Non-pigmented ciliary epithelial cell (primary cell): ENCODE measurements at places on chromosomes 3 and 15.

DNA sequence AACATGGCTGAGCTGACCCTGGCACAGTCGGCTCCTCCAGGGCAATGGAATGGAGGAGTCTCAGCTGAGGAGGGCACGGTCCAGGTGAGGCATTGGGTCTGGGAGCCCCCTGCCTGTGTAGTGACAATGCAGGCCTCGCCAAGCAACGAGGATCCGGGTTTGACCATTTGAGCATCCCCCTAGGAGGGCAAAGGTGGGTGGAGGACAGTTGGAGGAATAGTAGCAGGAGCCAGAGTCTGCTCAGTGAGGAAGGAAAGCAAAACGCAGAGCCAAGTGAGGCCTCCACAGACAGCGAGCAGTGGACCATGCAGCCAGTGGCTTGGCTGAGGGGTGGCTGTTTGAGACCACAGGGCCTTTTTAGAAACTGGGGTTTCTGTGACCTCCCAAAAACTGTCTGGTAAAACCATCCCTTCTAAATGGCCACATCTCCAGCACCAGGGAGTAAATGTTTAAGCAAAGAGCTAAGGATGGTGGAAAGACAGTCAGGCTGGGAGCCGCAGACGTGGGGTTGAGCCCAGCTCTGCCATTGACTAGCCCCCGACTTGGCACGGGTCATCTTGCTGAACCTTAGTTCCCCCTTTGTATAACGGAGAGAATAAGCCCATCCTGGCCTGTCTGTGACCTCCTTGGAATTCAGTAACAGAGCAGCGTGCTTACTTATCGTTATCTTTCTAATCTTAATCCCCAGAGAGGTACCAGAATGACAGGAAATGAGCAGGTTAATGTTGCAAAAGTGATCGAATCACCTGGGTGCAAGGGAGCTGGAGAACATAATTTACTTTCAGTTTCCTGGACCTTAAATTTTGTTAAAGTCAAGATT lies 46.8 kb downstream of the CMTM6 start:
- no peak for DNase-seq

DNA sequence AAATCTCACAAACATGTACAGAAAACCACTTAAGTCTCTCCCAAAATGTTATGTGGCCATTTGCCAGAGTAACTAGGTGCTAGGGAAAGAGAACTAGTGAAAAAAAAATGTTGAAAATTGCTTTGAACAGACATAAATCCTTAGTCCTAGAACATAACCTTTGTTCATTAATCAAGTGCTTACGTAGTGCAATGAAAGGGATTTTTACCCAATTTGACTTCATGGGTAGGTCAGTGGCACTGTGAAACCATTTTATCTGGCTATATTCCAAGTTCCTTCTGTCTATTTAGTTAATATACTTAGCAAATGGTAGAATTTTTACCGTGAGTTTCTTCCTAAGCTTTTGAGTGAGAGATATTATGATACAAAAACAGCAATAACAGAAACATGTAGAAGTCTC lies 209.4 kb downstream of the DIPK2A start:
- DNase-seq: no peak

GRCh38 chr3:63807961-63808565 lies 11.0 kb upstream of the C3orf49 start:
- DNase-seq: no peak

GRCh38 chr3:7306901-7307300 lies 446.0 kb downstream of the GRM7 start:
- DNase-seq: no peak

DNA sequence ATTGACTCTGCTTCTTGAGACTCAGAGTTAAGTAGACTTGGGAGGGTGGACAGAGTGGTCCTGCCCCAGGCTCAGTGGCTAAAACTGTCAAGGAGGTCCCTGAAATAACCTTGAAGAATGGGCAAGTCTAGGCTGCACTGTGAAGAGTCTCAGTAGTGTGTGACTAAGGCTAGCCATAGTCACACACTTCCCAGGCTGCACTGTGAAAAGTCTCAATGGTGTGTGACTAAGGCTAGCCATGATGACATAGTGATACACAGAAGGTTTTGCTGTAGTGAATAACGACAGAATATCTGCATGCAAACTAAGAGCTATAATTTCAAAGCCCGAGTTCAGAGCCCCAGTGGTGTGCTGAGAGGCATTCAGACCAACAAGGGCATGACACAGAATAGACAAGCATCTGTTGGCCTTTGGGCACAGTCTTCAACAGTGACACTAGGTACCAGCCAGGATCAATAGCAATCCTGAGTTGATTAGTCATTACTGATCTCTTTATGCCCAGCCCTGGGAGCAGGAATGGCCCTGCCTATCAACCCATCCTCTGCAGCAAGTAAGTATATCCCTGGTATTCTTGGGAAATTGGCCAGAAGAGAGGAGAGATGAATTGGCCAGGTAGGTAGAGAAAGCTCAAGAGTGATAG lies 72.4 kb upstream of the BBX start:
- DNase-seq: no peak

GRCh38 chr3:173397161-173398110 lies at the start of gene NLGN1:
Gene NLGN1 (plus strand): TSS chr3:173397744.
- DNase-seq: peak; percentile 23

DNA sequence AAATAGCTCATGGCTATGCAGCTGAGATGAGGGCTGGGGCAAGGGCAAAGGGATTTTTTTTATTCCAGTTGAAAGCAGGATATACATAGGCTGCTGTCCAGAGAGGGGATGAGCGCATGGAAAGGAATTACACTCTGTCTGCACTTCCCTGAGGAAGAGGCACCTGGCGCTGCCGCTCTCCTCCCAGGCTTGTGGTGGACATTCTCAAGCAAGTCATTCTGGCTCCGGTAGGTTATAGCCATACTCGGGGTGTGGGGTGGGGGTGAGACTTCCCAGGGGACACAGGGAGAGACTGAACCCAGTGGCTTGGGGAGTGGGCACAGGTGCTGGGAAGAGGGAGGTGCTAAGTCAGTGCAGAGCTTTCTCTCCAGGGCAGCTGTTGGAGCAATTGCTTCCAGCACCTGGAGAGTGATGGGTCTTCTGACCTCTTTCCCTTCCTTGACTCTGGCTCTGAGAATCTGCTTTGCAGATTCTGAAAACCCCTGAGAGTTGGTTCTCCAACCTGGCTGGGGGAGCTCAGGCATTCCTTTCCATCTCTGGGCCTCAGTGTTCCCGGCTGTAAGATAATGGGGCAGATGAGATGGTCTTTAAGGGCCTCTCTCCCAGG lies 24.3 kb downstream of the CYP8B1 start:
- no peak for DNase-seq

DNA sequence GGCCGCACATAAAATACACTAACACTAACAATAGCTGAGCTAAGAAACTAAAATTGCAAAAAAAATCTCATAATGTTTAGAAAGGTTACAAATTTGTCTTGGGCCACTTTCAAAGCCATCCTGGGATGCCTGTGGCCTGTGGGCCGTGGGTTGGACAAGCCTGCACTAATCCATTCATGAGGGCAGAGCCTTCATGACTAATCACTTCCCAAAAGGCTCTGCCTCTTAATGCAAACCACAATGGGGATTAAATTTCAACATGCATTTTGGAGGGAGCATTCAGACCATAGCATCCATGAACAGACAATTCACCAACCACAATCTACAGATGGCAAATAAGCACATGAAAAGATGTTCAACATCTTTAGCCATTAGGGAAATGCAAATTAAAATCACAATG lies 128.2 kb downstream of the SUCLG2 start:
- peak; percentile 83 for DNase-seq

- DNase-seq: no peak
Observed at GRCh38 chr3:113329757-113330156, 111.5 kb downstream of the CFAP44 start.

GRCh38 chr3:193832833-193833413 lies 239.9 kb downstream of the OPA1 start:
- DNase-seq: no peak

DNA sequence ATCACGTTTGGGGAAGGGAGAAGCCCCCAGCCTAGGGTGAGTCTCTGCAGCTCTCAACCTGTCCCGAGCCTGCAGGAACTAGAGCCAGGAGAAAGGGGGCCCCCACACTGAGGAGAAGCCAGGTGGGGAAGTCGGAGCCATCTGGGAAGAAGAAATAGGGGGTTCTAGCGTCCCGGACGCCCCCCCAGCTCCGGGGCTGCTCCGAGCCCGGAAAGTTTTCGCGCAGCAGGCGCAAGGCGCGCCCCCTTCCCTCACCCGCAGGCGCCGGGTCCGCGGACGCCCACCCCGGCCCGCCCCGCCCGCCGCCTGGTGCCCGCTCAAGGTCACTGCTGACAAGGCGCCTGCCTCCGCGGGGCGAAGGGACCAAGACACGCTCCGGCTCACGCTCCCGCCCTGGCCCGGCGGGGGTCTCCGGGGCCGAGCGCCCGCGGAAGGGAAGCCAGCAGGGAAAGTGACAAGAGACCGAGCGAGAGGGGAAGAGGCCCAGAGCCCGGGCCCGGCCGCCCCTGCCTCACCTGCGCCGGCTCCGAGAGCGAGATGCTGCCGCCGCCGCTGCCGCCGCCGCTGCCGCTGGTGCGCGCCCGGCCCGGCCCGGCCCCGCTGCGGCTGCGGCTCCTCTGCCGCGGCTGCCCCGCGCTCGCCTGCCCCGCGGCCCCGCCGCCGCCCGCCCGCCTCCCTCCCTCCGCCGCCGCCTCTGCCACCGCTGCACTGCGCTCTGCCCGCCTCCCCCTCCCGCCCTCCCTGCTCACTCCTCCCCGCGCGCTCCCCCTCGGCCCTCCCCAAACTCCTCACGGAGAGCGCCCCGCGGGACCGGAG lies 108.4 kb upstream of the SLC6A11 start:
- no peak for DNase-seq

GRCh38 chr3:20083253-20083652 lies 43.0 kb downstream of the KAT2B start:
- no peak for DNase-seq

DNA sequence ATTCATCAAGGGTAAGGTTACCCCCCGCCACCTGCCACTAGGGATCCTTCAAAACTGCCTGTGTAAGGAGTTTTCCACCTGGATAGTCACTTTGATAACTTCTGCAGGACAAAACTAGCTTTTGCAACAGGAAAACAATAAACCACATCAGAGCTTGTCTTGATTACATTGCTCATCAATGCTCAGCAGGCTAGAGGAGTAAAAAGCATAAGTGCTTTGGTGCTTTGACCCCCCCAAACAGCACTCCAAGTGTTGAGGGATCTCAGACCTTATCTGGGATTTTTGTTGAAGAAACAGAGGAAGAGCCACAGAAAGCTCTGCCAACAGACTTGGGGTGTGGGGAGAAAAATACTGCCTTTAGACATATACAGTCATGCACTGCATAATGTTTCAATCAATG lies 10.8 kb upstream of the PHLDB2 start:
- no peak for DNase-seq

DNA sequence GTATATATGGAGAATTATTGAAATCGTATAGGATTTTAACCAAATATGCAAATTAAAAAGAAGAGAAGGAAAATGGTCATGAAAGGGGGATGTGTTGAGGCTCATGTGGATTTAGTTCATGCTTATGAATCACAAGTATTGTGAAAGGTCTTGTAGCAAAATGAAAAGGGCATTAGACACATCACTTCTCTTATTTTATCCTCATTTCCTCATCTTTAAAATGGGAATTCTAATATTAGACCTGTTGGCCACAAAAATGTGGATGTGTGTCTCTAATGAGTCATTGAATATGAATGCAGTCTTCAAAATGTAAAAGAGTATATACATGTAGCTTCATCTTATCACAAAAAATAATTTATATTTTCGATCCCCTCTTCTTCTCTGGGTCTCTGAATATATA lies 14.9 kb upstream of the ALCAM start:
- peak; percentile 45 for DNase-seq

DNA sequence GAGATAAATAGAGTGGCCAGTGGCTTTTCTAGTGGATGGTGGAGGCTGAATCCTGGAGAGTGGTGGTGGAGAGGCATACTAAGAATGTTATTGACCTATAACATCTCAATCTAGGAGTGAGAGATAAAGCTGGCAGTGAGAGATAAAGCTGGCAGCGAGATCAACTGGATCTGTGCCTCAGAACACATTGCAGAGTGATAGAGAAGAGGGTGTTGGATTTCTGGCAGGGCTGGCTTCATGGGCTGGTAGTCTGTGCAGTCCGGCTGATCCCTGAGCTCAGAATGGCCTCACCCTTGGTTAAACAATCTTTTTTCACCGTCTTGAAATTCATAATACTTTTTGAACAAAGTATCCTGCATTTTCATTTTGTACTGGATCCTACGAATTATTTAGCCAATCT lies 221.2 kb downstream of the NLGN1 start:
- no peak for DNase-seq

DNA sequence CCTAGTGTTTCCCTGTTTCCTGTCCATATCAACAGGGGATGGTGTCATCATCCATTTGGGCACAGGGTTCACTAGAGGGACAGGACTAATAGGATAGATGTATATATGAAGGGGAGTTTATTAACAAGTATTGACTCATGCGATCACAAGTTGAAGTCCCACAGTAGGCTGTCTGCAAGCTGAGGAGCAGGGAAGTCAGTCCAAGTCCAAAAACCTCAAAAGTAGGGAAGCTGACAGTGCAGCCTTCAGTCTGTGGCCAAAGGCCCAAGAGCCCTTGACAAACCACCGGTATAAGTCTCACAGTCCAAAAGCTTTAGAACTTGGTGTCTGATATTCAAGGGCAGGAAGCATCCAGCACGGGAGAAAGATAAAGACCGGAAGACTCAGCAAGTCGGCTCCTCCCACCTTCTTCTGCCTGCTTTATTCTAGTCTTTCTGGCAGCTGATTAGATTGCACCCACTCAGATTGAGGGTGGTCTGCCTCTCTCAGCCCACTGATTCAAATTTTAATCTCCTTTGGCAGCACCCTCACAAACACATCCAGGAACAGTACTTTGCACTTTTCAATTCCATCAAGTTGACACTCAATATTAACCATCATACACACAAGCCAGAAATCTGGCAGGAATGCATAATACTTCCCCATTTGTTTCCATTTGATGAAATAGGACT lies 43.4 kb downstream of the CD200 start:
- no peak for DNase-seq

- no peak for DNase-seq
Observed at GRCh38 chr3:173617490-173617889, 219.9 kb downstream of the NLGN1 start.

- no peak for DNase-seq
Observed at GRCh38 chr3:87553058-87553457, 276.7 kb upstream of the POU1F1 start.

DNA sequence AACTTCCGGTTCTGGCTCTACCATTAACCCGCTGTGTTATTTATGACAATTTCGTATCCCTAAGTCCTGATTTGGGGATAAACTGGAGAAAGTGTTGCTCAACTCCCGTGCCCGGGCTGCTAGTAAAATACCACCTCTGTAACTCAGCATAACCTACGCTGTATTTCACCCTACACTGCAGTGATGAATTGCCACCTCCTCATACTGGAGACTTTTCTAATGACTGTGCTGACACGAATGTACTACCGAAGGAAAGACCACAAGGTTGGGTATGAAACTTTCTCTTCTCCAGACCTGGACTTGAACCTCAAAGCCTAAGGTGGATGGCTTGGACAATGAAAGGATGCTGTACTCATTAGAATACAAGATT lies 16.5 kb downstream of the SLC51A start:
- DNase-seq: no peak

GRCh38 chr3:86695752-86696151 lies 295.2 kb downstream of the VGLL3 start:
- DNase-seq: no peak

GRCh38 chr3:119395923-119396358 lies 67.5 kb downstream of the TMEM39A start:
- DNase-seq: no peak

GRCh38 chr3:168289471-168290008 lies 193.8 kb upstream of the GOLIM4 start:
- no peak for DNase-seq

- no peak for DNase-seq
Observed at GRCh38 chr3:127449486-127450212, 140.9 kb downstream of the TPRA1 start.
